ENCODE measurements at places on chromosomes 4 and X.

GRCh38 chrX:68424719-68425118 lies 8.6 kb downstream of the OPHN1 start:
- no peak for DNase-seq

DNA sequence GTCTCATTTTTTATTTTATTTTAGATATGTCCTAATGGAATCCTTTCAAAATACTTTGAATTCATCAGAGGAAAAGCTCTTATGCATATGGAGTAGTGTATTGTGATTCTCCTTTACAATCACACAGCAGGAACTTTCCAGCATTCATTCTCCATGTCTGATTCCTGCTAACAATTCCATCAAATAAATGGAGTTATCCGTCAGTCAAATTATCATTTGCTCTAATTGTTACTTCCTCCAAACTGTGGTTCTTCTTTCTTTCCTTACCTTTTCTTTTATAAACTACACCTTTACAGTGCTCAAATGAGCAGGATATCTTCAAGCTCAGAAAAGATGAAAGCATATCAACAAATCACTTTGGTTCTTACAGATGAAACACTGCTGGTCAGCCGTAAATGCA lies 80.4 kb downstream of the EPHA5 start:
- DNase-seq, result no peak

DNA sequence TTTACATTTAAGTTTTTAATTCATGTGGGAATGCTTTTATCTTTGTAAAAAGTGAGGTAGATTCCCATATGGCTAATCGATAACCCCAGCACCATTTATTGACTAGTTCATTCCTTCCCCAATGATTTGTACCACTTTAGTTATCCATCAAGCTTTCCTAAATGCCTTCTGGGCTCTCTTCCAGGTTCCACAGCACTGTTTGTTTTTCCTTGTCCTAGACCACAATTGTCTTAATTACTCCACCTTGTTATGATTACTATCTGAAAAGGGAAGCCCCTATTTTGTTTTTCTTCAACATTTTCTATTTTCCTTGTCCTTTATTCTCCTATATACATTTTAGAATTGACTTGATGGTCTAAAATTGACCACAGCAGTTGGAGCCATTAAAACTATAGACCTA lies 48.5 kb upstream of the GPRIN3 start:
- no peak for DNase-seq

DNA sequence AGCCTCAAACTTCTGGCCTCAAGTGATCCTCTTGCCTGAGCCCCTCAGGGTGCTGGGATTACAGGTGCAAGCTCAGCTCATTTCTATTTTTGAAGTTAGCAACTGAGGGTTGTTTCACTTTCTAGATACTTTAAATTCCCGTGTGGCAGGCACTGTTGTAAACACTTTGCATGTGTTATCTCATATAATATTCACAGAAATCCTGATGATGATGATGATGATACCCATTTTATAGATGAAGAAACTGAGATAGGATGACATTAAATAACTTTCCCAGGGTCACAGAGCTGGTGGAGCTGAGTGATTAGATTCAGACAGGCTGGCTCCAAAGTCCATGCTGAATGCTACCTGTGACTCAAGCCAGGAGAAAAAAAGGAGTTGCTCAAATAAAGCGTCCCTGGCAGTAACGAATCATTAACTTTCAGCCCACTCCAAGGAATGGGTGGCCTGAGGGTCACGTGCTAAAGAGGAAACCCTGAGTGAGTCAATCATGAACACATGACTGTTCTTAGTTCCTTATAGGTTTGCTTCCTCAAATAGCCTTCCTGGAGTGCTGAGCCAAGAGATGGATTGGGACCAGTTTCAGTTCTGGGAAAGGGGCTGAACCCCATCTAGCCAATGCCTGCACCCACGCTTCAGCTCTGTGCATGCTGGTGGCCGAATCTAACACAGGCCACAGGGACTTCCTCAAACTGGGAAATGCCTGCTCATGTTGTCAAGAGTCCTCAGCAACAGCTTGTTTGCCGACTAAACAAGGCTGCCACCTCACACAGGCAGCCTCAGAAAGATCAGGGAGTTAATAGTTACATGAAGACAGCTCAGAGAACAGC lies 52.8 kb downstream of the RBM47 start:
- no peak for DNase-seq

DNA sequence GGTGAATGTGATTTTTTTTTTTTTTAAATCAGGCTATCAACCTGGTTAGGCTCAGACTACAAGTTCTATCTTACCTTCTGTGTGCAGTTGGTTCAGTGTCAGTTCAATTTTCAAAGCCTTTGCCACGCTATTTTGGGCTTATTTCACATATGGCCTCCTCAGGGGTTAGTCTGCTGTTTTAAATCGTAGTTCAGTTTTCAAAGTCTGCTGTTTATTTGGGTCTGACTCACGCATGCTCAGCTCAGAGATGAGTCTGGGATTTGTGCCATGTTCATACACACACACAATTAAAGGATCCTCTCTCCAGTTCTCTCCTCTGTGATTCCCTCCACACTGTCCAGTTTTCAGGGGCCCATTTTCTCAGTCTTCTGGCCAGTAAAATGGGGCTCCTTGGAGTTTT lies 32.3 kb upstream of the ZFX start:
- no peak for DNase-seq

GRCh38 chr4:53684136-53685130 lies 93.1 kb upstream of the LNX1 start:
- no peak for DNase-seq

DNA sequence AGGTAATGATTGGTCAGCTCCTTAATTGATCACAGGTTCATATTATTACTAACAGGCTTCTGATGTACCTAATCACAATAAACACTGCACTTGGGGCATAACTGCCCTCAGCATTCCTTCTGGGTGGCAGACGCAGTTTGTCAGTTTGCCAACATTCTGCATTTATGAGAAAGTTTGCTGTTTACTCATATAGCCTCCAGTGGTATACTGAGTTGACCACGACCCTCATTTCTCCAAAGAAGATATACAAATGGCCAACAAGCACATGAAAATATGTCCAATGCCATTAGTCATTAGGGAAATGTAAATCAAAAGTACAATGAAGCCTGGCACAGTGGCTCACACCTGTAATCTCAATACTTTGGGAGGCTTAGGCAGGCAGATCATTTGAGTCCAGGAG lies 26.3 kb downstream of the EFHC2 start:
- DNase-seq, result no peak

GRCh38 chrX:40310447-40310846 lies 212.7 kb upstream of the BCOR start:
- DNase-seq, result no peak

DNA sequence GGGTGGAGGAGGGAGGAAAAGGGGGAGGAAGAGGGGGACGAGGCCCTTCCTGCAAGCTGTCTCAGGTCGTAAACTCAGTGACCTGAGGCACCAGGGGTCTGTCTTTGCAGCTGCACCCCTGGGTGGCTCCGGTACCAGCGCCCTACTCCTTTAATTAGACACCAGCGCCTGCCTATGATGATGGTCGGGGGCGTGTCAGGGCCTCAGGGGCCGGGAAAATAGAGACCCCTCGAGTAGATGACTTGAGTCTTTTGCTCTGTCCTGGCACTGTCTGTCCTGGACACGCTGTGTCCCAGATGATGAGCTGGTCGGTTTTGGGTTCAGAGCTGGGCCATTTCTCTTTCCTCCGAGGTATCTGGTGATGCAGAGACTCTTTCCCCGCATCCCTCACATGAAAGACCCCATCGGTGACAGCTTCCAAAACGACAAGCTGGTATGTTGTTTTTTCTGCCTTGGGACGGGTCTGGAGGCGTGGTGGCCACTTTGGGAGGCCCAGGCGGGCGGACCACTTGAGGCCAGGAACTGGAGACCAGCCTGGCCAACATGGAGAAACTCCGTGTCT lies 11.2 kb downstream of the SLC25A6 start:
- no peak for DNase-seq

- no peak for DNase-seq
Measured at GRCh38 chr4:168139336-168139735, 47.0 kb downstream of the ANXA10 start.

- DNase-seq, result no peak
Measured at GRCh38 chr4:111360906-111361305, 738.0 kb upstream of the PITX2 start.
